RKO (cell line): ENCODE measurements at places on chromosomes 5 and 9.

DNA sequence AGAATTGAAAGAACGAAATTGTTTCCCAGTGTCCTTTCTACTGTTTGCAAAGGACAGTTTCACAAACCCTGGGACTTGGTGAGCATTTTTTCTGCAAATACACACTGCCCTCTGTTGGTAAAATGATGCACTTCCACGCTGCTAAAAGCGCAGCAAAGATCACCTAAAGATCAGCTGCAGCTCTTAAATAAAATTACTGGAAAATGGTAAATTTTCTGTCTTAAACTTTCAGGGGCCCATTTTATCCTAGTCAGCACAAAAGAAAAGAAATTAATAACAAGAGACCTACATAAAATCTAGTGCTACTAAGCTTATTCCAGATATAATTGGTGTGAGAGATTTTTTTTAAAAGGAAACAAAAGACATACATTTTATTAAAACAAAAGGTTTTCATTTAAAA, 566.0 kb downstream of the CAAP1 start:
- DNase-seq: peak; percentile 64

GRCh38 chr5:34717426-34718327, 61.5 kb downstream of the RAI14 start:
- no peak for DNase-seq

DNA sequence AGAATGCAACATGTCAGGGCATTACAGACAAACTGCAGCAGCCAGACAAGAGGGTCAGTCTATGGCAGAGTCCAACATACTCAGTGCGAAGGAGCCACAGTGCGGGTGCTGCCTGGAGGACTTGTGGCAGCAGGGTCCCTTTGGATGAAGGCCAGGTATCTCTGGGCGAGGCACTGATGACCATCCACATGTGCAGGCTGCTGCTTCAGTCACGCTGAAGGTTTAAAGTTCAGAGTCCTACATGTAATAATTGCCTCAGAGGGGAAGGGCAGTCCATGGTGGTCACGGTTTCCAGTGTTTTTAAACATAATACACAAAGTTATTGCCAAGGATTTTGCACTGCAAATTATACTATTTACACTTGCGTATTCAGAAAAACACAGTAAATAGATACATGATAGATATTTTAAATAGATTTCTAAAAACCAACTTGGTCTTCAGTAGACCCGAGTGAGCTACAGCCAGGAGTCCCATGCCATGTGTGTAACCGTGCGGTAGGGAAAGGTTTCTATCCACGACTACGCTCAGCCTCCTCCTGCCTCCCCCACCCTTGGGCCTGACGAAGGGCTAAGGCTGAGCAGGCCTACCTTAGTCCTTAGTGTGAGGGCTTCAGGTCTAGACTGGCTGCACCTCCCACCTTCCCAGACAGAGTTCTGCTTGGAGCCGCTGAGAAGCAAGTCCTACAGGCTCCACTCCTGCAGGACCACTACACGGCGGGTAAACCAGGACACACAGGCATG, 76.2 kb downstream of the GPR21 start:
- no peak for DNase-seq

DNA sequence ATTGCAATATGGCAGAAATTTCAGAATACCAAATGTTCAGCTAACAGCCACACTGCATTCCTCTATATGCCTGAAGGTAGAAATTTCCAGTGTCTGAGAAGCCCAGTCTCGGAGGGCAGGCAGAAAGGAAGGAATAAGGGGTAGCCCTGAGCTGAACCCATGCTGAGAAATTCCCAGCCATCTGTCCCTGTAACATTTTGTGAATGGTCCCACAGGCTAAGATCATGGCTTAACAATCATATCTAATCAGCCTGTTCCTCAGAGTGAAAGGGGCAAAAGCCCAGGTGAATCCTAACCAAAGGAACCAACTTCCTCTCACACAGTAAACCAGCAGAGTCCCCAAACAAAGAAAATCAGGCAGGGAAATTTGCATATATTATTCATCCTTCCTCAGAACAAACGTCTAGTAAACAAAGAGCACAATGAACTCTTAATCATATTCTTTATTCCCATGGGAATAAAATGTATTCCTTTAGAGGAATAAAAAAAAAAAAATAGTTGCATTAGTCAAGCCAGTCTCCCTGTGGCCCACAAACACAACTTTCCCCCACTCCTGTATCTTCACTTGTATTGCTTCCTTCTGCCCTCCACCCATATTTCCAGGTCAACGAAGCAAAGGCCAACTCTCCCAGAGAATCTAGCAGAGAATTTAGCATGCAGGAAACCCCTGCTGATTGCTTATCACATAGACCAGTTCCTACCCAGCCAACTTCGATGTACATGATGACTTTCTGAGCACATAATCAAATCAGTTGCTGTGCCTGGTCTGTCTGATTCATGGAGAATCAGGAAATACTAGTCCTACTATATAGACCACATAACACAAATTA, 257.6 kb downstream of the FAM114A2 start:
- no peak for DNase-seq

GRCh38 chr5:39299962-39300361, 64.3 kb downstream of the C9 start:
- no peak for DNase-seq

GRCh38 chr5:25963251-25964008, 1075.0 kb downstream of the CDH9 start:
- no peak for DNase-seq

- DNase-seq: peak; percentile 19
Observed at GRCh38 chr5:39148983-39149534, 70.3 kb downstream of the FYB1 start.

- DNase-seq: no peak
Observed at GRCh38 chr5:6611334-6612256, 21.2 kb downstream of the NSUN2 start.

DNA sequence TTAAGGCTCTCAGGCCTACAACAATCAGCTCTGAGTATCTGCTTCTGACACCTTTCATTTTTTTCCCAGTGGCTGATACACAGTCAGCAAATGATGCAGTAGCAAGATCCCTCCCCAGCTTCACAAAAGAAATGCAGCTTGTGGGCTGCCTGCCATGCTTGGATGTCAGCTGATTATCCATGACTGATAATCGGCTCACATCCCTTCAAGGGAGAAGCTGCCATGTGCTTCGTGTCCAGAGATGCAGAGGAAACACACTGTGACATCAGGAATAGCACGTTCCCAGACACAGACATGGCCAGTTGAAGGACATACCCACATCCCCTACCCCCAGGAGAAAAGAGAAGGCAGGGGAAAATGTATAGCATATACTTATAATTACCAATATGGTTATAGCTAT, 27.9 kb downstream of the TMEM215 start:
- peak; percentile 14 for DNase-seq

GRCh38 chr9:121545875-121546423, 46.3 kb upstream of the GGTA1 start:
- peak; percentile 96 for DNase-seq

DNA sequence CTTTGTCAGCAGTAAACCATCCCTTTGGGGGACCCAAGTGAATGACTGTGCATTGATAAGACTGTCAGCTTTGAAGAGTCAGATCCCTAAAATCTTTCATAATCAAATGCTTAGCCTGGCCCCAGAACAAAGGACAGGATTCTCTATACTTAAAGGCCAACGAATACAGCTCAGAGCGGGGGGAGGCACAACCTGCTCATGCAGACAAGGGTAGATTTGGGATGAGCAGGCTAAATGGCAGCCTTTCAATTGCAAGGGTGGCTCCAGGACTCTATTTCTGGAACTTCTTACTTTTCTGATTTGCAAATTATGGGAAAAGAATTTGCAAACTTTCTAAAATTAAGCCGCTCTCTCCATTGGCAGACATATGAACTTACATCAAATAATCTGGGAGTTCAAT, 66.4 kb downstream of the ELL2 start:
- DNase-seq: no peak

DNA sequence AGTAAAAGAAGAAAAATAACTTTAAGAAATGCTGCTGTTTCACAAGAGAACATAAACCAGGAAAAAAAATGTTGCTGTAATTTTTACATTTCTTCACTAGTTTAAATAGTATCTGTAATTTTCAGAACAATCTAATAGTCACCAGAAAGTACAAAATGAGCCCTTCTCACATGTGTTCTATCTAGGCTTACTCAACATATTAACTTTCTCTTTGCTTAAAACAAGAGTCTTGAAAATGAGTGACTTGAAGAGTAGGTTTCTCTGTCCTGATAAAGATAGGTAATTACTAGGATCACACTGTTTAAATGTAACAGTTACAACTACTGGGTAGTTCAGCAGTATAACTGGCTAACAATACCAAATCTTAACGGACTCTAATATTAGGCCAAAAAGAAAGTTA, 37.5 kb downstream of the CLINT1 start:
- DNase-seq: no peak

GRCh38 chr5:69213513-69214215, 21.0 kb upstream of the CDK7 start:
- peak; percentile 69 for DNase-seq

DNA sequence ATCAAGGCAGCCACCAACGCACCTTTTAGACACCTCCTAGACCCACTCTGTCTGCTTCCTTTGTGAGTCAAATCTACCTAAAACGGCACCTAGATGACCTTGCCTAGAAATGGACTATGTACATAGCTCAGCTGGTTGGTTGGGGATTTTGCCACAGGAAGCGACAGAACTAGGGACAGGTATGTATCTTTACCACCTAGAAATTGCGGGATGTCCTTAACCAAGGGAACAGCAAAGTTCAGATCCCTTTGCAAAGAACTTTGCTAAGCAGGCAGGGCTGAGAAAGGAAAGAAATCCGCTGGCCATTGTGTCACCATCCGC, 2.0 kb upstream of the ENC1 start:
- no peak for DNase-seq

GRCh38 chr9:131270171-131271015, 5.9 kb downstream of the FAM78A start:
- DNase-seq: no peak

- DNase-seq: no peak
Observed at GRCh38 chr5:65919773-65920172, 6.6 kb upstream of the ERBIN start.
